Lower lobe of right lung (tissue), 2 donors: ENCODE measurements at places on chromosomes 13 and 19. TPM values are rescaled to one million over a fixed set of nuclear protein-coding genes. Genes with fewer than 3 reads are reported as not detected.

DNA sequence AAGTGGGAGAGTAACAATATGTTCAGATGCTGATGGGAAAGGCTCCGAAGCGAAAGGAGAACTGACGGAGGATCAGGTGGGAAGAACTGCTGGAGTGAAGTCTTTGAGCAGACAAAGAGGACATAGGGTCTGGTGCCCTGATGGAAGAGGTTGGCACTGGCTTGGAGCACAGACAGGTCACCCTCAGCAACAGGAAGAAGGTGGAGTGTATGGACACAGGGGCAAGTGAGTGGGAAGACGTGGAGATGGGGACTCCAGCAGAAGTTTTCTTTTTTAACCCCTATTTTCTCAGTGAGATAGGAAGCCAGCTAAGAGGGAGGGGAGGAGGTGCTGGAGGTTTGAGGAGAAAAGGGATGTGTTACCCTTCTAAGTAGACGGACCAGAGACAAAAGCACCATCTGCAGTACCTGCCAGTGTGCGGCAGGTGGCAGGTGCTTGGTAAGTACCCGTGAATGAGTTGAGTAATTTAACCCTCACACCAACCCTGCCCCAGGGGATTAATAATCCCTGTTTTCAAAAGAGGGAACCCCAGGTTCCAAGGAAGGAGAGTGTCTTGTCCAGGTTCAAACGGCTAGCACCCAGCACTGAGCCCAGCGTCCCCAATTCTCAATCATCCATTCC is 11.2 kb downstream of the HAS1 start:
- no peak for DNase-seq

DNA sequence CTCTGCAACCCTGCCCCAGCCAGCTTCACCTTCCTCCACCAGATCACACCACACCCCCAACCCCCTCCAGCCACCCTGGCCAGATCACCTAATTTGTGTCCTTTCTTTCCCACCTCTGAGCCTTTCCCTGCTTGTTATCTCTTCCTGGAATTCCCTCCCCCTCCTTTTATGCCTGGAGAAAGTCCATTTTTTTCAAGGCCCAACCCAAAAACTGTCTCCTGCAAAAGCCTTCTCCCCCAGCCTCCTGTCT is 5.3 kb upstream of the TLE2 start:
- no peak for DNase-seq

DNA sequence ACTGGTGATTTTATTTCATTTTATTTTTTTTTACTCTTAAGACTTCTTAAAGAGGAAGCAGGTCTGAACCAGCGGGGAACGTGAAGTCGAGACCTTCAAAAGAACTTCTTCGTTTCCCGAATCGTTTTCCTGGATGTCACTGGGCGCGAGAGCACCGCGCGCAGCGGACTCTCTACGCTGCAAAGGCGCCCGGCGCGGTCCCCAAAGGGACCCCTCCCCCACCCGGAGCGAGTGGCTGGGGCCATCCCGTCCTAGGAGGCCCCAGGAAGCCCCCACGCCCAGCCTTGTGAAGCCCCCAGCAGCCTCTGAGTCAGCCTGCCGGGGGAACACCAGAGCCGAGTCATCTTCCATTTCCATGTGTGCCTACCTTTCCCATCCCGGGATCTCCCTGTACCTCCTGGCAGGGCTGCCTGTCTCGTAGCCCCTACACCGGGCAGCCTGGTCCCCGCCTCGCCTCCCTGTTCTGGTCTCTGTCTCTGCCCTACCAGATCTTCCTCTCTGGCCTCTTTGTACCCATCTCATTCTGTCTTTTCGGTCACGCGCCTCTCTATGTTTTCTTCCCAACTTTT is 608 bp downstream of the CD70 start:
- no peak for DNase-seq

Gene IGSF23
- total RNA-seq, result not detected

GRCh38 chr19:17327068-17327653 is 7.5 kb downstream of the ANO8 start:
- DNase-seq, result no peak

- no peak for DNase-seq
Observed at GRCh38 chr13:103104340-103104739, 38.1 kb upstream of the SLC10A2 start.

DNA sequence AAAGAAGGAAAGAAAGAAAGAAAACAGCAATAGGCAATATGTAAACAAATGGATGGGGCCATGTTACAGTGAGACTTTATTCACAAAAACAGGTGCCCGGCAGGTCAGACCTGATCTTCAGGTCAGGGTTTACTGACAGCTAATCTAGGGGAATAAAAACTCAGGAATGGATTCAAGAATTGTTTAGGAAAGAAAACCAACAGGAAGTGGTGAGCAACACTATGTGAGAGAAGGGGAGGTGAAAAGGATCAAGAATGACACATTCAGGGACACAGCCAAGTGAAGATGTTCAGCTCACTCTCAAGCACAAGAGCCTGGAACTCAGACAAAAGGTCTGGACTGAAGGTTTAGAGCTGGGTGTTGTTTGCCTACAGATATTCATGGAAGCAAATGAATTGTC is 244.5 kb downstream of the EFNB2 start:
- no peak for DNase-seq

DNA sequence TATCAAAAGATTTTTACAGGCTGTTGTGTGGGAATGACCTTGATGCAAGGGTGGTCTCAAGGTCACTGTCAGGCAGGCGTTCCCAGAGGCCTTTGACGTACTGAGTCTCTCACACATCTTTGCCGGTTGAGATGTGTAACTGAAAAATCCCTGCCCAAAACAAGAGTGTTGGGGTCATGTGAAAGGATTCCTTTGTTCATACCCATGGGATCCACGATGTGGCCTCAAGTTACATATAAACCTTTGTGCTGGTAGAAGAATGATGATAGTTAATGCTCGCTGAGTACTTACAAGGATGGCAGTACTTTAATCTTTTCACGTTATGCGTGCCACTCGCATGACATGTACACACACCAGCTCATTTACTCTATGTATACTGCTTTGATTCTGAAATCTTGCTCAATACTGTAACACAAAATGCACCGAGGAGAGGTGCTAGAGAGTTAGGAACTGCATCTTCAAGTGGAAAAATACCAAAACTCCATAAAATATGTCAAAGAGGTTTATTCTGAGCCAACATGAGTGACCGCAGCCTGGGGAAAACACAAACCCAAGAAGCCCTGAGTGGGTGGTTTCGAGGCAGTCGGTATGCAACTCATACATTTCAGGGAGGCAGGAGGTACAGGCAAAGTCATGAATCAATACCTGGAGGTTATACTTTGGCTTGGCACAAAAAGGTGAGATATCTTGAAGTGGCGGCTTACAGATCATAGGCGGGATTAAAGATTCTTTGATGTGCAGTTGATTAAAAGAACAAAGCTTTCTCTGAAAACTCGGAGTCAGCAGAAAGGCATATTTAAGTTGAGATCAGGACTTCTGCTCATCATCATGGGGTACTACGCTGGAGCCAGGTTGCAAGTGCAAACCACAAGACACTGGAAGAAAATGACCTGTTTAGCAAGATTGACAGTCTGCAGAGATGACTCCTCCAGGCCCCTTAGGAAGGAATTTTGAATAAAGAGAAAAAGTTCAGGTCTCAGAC is 87.4 kb upstream of the ARHGEF7 start:
- DNase-seq, result no peak

GRCh38 chr19:15591796-15592195 is 23.2 kb upstream of the CYP4F8 start:
- DNase-seq, result no peak

- DNase-seq, result peak; percentile 52
Observed at GRCh38 chr13:44576351-44577235, 463 bp upstream of the TSC22D1 start.

Gene ZC3H13
- 52.0 TPM for total RNA-seq

DNA sequence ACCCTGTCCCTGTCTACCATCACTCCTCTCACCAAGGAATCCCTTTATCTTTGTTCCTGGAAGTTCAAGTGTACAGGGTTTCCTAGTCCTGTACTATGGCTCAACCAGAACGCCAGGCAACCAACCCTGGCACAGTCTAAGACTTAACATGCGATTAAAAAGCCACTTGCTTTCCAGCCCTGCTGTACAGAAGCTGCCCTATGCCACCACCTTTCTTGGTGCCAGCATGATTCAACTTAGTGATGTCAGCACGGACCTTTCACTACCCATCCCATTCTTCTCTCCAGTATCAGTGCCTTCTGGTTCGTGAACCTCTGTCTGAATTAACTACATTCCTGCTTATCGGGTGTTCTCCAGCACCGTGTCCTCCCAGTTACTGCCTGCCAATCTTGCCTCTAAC is 151.1 kb downstream of the KLF12 start:
- DNase-seq, result no peak

Gene LHB
- not detected for total RNA-seq

Gene DCLK1
- 10.4 TPM for total RNA-seq

DNA sequence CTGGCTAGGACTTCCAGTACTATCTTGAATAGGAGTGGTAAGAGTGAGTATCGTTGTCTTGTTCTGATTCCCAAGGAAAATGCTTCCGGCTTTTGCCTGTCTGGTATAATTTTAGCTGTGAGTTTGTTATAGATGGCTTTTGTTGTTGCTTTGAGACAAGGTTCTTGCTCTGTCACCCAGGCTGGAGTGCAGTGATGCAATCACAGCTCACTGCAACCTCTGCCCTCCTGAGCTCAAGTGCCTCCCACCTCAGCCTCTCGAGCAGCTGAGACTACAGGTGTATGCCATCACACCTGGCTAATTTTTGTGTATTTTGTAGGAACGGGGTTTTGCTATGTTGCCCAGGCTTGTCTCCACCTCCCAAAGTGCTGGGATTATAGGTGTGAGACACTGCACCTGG is 6.1 kb upstream of the ZNF543 start:
- no peak for DNase-seq

Gene ZNF439
- 11.2 TPM for total RNA-seq

- peak; percentile 10 for DNase-seq
Observed at GRCh38 chr13:113112893-113113845, 7.6 kb downstream of the F7 start.

DNA sequence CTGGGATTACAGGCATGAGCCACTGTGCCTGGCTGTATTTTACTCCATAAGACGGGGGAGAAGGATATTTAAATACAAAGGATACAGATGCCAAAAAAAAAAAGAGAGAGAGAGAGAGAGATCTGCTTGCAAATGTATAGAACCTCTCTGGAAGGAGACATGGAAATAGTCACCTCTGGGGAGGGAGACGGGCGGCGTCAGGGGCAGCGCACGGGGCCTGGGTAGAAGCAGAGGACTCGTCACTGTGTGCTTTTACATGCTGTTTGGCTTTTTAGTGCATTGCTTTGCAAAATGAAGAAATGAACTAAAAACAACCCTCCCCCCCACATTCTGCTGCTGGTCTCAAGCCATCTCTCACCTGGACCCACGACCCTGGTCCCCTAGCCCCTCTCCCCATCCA is 4.8 kb upstream of the ZNF653 start:
- no peak for DNase-seq

GRCh38 chr19:40689339-40690049 is 957 bp downstream of the NUMBL start:
- no peak for DNase-seq

DNA sequence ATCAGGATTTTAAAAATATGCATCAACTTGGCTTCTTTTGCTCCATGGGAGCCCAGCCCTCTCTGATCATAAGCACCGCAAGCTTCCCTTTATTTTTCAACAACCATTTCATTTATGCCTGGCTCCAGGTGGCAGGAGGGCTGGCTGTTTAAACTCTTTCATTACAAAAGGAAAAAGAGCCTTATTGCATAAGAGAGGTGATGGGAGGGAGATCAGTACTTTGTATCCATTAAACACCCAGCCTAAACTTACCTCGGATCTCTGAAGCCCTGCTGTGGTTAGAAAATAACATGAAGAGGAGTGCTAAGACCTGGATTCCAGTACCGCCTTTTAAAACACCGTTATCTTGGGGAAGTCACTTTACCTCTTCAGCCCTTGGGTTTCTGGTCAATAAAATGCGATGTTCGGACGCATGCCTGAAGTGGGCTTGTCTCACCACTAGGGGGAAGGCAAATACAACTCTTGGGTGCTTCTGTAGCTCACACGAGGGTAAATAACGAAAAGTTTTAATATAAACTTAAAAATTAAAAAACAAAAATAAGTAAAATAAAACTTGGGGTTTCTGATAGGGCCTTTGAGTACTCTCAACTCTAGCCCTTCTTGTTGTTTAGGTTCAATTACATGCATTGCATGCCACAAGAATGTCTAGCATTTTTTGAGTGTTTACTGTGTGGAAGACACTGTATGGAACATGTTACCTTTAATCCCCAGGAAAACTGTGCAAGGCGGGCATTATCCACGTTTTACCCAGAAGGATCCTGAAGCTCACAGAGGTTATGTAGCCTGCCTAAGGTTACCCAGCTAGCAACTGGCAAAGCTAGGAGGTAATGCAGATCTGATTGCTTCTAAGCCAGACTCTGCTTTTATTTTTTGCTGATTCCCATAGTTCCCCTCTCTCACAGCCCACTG is 240.3 kb downstream of the LMO7 start:
- no peak for DNase-seq

- DNase-seq, result peak; percentile 40
Observed at GRCh38 chr19:49954933-49955332, 6.0 kb downstream of the SIGLEC11 start.

DNA sequence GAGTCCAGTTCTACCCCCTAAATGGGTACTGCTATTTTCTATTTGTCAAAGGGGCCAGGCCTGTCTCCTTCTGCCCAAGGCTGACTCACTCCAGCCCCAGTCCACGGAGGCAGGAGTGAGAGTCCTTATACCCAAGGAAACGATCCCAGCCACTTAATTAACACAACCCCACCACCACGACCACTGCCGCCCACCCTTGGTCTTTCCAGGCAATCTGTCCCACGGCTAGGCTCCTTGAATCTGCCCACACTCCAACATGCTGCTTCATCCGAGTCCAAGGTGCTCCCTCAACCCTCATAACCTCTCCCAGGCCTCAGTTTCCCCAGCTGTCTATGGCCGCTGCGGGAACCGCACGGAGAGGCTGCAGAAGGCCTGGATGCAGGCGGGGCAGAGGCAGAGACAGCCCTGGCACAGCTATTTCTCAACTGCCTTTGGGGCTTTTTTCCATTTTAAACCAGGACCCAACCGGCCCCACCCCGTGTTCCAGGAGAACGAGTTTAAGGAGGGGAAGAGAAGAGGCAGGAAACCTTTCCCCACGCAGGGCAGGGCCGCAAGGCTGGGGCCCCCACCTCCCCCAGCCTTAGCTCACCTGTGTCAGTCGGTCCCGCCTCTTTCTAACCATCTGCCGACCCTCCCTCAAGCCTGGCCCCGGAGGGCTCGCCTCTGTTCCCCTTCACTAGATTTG is 746 bp downstream of the RAB3D start:
- peak; percentile 60 for DNase-seq

GRCh38 chr13:27242702-27243101 is 8.7 kb upstream of the RPL21 start:
- DNase-seq, result no peak
